WTC11 (cell line): ENCODE measurements at places on chromosomes 13 and 19. TPM values are rescaled to one million over a fixed set of nuclear protein-coding genes. Genes with fewer than 3 reads are reported as not detected.

DNA sequence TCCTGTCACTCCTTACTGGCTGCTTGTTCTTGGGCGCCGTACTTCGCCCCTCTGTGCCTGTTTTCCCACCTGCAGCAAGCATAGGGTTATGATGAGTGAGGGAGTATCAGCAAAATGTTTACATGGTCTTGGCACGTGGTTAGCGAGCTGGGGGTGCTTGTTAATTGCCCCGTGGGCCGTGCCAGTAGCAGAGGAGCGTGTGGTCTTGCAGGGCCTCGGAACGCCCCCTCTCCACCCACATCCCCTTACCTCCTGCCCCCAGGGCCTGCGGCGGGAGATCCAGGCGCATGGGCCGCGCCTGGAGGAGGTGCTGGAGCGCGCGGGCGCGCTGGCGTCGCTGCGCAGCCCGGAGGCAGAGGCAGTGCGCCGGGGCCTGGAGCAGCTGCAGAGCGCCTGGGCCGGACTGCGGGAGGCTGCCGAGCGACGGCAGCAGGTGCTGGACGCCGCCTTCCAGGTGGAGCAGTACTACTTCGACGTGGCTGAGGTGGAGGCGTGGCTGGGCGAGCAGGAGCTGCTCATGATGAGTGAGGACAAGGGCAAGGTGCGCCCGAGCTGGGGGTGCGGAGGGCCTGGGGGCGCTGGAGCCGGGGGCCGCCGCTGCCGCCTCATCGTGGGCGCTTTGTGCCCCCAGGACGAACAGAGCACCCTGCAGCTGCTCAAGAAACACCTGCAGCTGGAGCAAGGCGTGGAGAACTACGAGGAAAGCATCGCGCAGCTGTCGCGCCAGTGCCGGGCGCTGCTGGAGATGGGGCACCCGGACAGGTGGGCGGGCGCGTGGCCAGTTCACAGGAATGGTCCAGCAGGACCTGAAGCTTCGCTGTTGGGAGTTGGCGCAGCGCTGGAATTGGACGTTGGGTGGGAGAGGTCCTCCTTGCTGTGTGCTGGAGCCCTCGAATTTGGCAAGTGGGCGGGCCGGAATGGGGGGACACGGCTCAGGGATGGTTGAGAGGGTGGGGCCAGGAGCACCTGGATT lies 22.5 kb upstream of the SHKBP1 start:
- DNase-seq: peak; percentile 72
- peaks cover 13% of the 10 kb centered on the region for H3K4me1 ChIP-seq
- H3K36me3 ChIP-seq: no peaks in the 10 kb centered on the region
- H3K27me3 ChIP-seq: peaks cover 91% of the 10 kb centered on the region

GRCh38 chr13:76654263-76654662 lies 231.9 kb downstream of the KCTD12 start:
- no peaks in the 10 kb centered on the region for H3K36me3 ChIP-seq
- no peaks in the 10 kb centered on the region for H3K4me1 ChIP-seq
- DNase-seq: no peak
- no peak overlapping the region for H3K27ac ChIP-seq

DNA sequence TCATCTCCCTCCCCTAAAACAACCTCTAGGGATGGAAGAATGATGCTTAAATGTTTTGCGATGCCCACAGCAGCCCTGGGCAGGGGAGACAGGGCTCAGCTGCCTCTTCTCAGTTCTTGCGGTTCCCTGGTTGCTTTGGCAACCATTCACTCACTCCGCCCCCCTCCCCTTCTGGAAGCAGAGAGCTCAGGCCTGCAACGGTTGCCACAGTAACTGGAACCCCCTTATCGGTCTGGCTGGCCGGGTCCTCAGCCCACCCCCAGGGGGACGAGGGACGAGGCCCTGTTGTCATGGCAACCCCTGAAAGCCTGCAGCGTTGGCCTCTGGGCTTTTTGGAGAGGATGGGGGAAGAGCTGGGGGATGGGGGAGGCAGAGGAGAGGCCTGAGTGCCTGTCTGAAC lies 19.5 kb downstream of the NOVA2 start:
- no peak overlapping the region for H3K27ac ChIP-seq
- peaks cover 73% of the 10 kb centered on the region for H3K27me3 ChIP-seq
- peak; percentile 26 for DNase-seq
- H3K36me3 ChIP-seq: peaks cover 4% of the 10 kb centered on the region; the same call in 1 of the 2 replicates

GRCh38 chr19:11872624-11873023 lies 15.0 kb upstream of the ZNF69 start:
- DNase-seq: no peak
- H3K27ac ChIP-seq: no peak overlapping the region
- H3K4me1 ChIP-seq: no peaks in the 10 kb centered on the region
- peaks cover 11% of the 10 kb centered on the region for H3K27me3 ChIP-seq

The CCDC9 gene
- 30.4 to 37.7 TPM (median 33.0 TPM) in 3 replicates for total RNA-seq

- H3K27me3 ChIP-seq: no peaks in the 10 kb centered on the region
- no peak overlapping the region for H3K4me3 ChIP-seq
- no peaks in the 10 kb centered on the region for H3K4me1 ChIP-seq
- no peak overlapping the region for H3K27ac ChIP-seq
- DNase-seq: no peak
- H3K36me3 ChIP-seq: no peaks in the 10 kb centered on the region
Measured at GRCh38 chr13:109924376-109924775, 138.0 kb upstream of the IRS2 start.

GRCh38 chr13:39318161-39318560 lies 279.9 kb downstream of the NHLRC3 start:
- no peaks in the 10 kb centered on the region for H3K36me3 ChIP-seq
- no peak overlapping the region for H3K4me3 ChIP-seq
- peaks cover 4% of the 10 kb centered on the region for H3K4me1 ChIP-seq
- H3K27ac ChIP-seq: no peak overlapping the region
- H3K27me3 ChIP-seq: peaks cover 3% of the 10 kb centered on the region; the same call in 1 of the 2 replicates

The IZUMO2 gene
- 1.0 to 3.5 TPM (median 2.4 TPM) in 3 replicates for total RNA-seq

DNA sequence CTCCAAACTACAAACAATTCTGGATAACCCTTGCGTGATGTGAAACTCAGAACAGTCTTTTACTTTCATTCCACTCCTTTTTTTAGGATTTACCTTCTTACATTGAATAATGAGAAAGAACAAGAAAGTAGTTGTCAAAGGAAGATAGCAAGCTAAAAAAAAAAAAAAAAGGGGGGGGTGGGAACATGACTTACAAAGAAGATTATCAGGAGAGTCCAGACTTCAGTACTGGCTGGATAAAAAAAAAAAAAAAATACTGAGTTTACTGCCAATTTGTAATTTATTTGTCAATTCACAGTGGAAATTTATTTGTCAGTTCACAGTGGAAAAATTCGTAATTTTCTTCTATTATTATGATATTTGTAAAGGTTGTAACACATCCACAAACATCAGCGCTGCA lies 792.4 kb upstream of the SLITRK5 start:
- H3K4me3 ChIP-seq: no peak overlapping the region
- H3K27ac ChIP-seq: no peak overlapping the region
- H3K36me3 ChIP-seq: 0 out of 2 replicates have a peak, but pooled peaks cover 2% of the 10 kb centered on the region

DNA sequence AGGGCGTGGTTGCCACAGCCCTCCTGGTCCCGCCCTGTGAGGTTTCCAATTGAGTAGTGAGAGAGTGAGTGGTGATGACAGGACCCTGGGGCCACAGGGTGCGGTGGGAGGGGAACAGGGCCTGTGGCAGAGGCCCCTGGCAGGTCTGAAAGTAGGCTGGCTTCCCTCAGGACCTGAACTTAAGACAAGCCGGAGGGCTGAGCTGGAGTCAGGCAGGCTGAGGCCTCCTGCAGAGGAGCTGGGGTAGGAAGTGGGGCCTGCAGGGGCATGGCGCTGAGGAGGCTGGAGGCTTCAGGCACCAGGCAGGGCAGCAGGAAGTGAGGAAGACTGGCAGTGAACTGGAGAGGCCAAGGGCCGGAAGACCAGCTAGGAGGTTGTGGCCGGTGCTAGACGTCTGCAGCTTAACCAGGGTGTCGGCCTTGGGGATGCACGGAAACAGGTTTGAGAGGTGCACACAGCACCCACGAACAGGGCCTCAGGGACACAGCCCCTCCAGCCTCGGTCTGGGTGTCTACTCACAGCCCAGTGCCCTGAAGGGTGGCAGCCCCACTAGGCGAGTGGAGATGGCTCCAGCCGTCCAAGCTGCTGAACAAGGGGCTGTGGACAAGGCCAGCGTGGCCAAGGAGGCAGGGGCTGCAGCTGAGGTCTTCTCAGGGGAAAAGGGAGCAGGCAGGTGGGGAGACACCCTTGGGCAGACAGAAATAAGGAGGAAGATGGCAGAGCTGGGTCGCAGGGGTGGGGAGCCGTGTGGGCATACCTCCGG lies 17.8 kb downstream of the POP4 start:
- H3K36me3 ChIP-seq: no peaks in the 10 kb centered on the region
- no peak overlapping the region for H3K27ac ChIP-seq
- no peaks in the 10 kb centered on the region; the same call in 1 of the 2 replicates for H3K27me3 ChIP-seq
- no peak overlapping the region for H3K4me3 ChIP-seq
- peaks cover 8% of the 10 kb centered on the region for H3K4me1 ChIP-seq
- no peak for DNase-seq

GRCh38 chr19:6473647-6474046 lies 7.9 kb downstream of the DENND1C start:
- DNase-seq: no peak
- no peaks in the 10 kb centered on the region for H3K36me3 ChIP-seq
- H3K27ac ChIP-seq: no peak overlapping the region
- peaks cover 30% of the 10 kb centered on the region for H3K27me3 ChIP-seq
- H3K4me3 ChIP-seq: no peak overlapping the region

- no peak for DNase-seq
- H3K27me3 ChIP-seq: no peaks in the 10 kb centered on the region
- no peak overlapping the region for H3K27ac ChIP-seq
Measured at GRCh38 chr19:30647891-30648720, 275.9 kb downstream of the ZNF536 start.

DNA sequence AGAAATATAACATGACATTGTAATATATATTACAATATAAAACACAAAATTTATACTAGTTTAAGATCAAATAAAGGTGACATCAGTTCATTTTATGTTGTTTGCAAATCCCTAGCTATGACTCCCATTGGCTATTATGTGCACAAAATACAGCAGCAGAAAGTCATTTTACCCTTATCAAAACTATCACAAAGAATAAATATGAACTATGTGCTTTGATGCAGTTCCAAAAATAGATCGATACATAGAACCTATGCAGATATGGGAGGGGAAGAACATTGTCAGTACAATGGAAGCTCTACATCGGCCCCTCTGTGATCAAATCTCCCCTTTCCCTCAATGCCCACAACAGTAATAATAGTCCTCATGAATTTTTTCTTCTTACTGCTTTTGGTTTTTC lies 1038.1 kb upstream of the PCDH20 start:
- H3K36me3 ChIP-seq: no peaks in the 10 kb centered on the region
- no peak for DNase-seq
- H3K27ac ChIP-seq: no peak overlapping the region

GRCh38 chr13:25109341-25109740 lies 13.4 kb downstream of the PABPC3 start:
- no peak overlapping the region for H3K27ac ChIP-seq
- H3K27me3 ChIP-seq: no peaks in the 10 kb centered on the region
- H3K36me3 ChIP-seq: no peaks in the 10 kb centered on the region
- no peak for DNase-seq
- peaks cover 11% of the 10 kb centered on the region for H3K4me1 ChIP-seq
- H3K4me3 ChIP-seq: no peak overlapping the region

GRCh38 chr19:56351208-56351607 lies 36.6 kb upstream of the ZSCAN5A start:
- H3K36me3 ChIP-seq: no peaks in the 10 kb centered on the region
- peak overlapping the region; percentile 21; the same call in 1 of the 2 replicates for H3K27ac ChIP-seq
- H3K4me1 ChIP-seq: peaks cover 31% of the 10 kb centered on the region
- DNase-seq: peak; percentile 13
- no peak overlapping the region for H3K4me3 ChIP-seq

GRCh38 chr19:13056052-13056660 lies 46.5 kb downstream of the LYL1 start:
- H3K36me3 ChIP-seq: no peaks in the 10 kb centered on the region
- H3K27ac ChIP-seq: no peak overlapping the region
- peak overlapping the region; percentile 63 for H3K4me3 ChIP-seq
- peaks cover 62% of the 10 kb centered on the region for H3K4me1 ChIP-seq

DNA sequence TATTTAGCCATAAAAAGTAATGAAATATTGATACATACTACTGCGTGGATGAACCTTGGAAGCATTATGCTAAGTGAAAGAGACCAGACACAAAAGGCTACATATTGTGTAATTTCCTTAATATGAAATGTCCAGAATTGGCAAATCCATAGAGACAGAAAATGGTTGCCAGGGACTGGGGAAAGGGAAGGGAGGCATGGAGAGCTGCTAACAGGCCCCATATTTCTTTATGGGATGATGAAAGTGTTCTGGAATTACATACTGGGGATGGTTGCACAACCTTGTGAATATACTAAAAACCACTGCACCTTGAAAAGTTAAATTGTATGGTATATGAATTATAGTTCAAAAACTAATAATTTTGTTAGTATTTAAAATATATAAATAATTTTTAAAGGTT lies 3.6 kb downstream of the IFT88 start:
- peaks cover 4% of the 10 kb centered on the region for H3K36me3 ChIP-seq
- H3K27ac ChIP-seq: no peak overlapping the region
- H3K27me3 ChIP-seq: peaks cover 3% of the 10 kb centered on the region

The PDX1 gene
- not detected in 3 replicates for total RNA-seq
